ENCODE measurements at places on chromosomes 1 and 21.

GRCh38 chr1:113657556-113658063 lies 101.7 kb downstream of the PHTF1 start:
- DNase-seq = no peak

DNA sequence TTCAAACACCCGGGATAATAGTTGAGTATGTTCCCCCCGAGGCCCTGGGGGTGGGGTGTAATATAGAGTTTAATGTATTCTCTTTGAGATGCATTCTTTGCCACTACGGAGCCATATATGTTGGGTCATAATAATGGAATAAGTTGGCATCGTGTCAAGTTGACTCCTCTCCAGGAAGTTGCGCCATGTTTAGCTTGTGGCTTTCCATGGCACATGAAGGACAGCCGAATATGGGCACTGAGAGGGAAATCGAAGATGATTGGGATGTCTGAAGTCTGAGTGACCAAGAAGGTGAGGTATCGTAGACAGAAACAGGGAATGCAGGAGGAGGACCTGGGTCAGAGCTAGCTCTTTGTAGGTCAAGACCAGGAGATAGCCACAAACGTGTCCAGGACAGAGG lies 92.6 kb downstream of the PAX7 start:
- DNase-seq = no peak

DNA sequence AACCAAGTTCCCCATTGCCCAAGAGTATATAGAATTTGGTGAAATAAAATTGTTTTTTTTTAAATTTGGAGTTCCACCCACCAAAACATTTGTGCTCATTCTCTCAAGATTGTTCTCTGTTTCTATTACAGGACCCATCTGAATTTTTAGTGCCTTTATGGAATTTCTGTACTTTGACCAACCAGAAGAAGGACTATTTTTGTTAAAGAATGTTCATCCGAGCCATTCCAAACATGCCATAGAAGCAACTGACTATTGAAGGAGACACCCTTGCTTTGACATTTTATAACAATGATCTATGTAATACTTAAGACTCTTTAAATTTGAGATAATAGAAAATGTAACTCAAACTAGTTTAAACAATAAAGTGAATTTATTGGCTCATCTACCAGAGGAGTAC lies 655.7 kb upstream of the ADAMTS5 start:
- no peak for DNase-seq

DNA sequence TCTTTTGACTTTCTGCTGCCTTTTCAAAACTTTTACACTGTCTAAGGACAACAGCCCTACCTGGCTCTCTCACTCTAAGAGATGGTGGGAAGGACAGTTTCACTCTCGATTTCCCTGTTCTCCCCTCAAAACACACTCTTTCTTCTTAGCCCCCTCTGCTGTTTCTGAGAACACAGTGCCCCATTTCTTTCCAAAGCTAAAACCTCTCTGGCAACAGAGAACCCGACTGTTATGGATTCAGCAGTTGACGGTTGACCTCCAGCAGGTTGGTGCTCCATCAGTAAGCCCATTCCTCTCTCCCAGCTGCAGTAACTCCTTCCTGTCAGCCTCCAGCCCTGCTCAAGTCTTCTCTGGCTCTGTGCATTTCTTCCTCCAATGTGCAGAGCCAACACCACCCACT lies 88.2 kb upstream of the ABCD3 start:
- no peak for DNase-seq

- DNase-seq = no peak
Measured at GRCh38 chr1:54990916-54991315, 7.8 kb upstream of the BSND start.

DNA sequence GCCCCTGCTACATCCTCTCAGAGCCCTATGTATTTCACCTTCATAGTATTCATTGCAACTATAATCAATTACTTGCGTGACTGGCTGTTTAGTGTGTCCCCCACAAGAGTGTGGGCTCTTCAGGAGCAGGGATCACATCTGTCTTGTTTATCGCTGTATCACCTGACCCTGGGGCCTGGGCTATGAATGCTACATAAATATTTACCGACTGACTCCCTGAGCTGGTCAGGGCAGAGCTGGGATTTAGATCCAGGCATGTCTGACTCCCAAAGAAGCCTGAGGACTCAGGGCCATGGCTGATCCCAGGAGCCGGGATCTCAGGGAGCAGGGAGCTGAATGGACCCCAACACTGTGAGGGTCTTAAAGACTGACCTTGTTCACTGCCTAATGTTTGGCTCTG lies 49.7 kb downstream of the AHDC1 start:
- no peak for DNase-seq

DNA sequence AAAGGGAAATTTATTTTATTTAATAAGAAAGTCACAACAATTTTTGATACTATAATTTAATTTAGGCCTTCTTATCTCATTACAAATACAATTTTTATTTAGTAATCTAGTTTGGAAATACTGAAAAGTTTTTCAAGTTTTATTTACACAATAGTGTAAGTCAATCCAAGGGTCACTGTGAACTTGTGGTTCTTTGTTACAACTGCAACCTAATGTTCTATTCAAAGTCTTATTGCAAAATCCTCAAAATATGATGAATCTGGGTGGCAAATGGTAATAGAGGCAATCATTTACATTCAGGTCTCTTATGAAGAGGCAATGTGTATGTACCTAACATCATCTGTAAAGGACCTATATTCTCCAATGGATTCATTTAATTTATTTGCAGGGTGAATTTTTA lies 421.2 kb downstream of the DPYD start:
- DNase-seq = no peak
